ENCODE measurements at places on chromosomes 2 and 18. TPM values are rescaled to one million over a fixed set of nuclear protein-coding genes. Genes with fewer than 3 reads are reported as not detected.

The TWIST2 gene
- 0.11 TPM for total RNA-seq

The CRYGD gene
- total RNA-seq, result not detected

The LCT gene
- not detected for total RNA-seq

The LIMS3 gene
- 0.69 TPM for total RNA-seq

GRCh38 chr2:161063946-161064306 is 96.3 kb upstream of the TANK start:
- DNase-seq, result no peak

DNA sequence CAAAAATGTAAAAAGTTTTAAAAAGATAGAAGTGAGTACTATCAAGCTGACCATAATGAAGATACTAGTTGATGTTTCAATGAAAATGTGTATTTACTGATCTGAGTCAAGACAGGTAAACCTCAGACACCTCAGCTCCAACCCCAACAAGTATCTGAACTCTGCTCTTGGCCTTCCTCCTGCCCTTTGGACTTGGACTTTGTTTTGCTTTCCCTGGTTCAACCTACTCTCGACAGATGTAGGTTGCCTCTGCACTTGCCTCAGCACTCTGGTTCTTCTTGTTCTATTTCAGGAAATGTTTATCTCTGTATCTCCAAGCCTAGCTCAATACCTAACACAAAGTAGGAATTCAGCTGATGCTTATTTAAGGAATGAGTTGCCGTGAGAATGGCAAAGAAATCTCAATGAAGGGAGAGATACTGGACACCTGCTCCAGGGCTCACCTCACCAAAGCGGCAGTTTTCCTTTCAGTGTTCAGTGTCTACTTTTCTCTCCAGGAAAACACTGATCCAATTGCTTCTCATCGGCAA is 248.8 kb upstream of the CTAGE1 start:
- no peak for DNase-seq

DNA sequence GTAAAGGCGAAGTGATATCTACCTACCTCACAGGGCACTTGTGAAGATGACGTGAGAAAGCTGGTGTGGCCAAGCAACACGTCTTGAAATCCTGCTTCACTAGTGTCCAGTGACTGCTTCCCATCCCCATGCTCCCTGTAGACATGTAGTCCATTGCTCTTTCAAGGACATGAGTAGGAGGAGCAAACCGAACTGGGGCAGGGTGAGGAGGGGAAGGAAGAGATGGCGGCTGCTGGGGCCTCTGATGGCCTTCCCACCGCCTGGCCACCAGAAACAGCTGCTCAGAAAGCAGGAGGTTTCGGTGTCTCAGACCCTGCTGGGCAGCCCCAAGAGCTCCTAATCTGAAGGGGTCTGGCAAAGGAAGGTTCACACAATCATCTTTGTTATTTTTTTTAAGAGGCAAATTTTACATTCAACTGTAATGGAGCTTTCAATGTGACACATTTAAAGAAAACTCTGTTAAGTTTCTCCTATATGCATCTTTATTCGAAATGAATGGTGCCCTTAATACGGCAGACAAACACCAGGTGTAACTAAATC is 14.7 kb downstream of the CPLX4 start:
- DNase-seq, result no peak

DNA sequence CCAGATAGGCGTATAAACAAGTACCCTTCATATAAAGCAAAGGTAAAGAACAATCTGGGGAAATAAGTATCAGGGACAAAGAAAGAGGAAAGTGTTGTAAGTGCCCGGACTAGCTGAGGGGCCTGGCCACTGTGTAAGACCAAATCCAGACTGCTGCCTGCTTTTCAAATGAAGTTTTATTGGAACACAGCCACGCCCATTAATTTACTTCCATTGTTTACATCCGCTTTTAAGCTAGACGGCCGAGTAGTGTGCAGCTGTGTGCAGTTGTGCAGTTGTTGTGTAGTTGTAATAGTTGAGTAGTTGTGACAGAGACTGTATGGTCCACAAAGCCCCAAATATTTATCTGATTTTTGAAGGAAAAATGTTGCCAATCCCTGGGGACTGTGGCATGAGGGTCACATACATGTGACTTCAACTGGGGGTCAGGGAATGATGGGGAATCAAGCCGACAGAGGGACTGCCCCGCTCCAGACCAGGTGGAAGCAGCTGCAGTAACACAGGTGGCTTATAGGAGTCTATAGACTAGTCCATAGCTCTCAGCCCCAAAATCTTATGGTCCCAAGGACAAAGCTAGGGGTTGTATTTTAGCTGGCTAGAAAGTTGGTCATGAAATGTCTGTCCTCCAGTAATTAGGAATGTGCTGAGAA is 30.0 kb downstream of the FHL2 start:
- DNase-seq, result no peak

DNA sequence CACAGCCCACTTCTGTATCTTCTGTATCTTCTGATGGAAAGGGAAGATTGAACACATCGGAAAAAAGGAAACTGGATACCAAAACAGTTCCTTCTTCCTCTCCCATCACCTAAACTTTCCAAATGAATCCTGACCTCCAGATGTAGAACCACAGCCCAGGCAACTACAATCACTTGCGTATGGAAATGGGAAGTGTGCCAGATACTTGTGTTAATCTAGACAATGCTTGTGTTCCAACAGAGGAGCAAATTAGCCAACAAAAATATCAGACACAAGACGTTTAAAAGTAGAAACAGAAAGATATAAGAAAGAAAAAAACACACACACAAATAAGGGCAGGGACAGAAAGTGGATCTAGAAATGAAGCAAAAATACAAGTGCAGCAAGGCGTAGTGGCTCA is 31.4 kb upstream of the DUSP2 start:
- DNase-seq, result no peak

DNA sequence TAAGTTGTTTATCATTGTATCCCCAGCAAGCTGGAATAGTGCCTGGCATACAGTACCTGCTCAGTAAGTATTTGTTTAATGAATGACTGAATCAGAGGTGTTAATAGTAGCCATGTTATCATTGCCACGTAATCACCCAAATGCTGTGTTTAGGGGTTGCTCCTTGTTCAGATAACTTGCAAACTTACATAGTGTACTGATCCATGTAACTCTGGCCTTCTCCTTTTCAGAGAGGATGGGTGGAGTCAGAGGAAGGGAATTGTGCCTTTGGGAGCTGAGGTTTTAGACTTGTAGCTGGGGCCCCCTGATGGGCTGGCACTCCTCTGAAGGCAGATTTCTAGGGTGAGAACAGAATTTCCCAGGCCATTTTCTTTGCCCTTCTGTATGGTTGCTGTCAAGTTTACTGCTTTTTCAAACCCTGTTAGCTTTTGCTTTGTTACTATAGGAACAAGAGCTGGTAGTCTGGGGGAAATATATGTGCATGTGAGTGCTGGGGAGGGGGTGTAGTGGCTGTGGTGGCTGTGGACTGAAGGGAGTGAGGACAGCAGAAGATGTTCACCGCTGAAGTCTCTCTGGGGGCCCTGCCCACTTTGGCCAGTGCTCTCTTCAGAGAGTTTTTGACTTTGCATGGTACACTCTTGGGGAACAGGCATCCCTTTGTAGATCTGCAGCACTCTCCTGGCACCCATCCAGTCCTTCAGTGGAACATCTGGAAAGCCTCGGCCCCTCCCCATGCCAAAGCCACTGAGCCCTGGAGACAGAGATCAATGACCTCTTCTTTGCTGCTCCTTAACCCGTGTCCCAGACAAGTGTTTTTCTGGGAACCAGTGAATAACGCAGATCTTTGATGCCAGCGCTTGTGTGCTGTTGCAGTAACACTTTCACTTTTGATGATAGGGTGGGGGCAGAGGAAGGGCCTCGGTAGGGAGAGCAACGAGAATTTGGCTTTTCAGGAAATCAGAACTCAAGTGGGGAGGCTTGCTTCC is 209.0 kb downstream of the PRKCE start:
- DNase-seq, result peak; percentile 16

DNA sequence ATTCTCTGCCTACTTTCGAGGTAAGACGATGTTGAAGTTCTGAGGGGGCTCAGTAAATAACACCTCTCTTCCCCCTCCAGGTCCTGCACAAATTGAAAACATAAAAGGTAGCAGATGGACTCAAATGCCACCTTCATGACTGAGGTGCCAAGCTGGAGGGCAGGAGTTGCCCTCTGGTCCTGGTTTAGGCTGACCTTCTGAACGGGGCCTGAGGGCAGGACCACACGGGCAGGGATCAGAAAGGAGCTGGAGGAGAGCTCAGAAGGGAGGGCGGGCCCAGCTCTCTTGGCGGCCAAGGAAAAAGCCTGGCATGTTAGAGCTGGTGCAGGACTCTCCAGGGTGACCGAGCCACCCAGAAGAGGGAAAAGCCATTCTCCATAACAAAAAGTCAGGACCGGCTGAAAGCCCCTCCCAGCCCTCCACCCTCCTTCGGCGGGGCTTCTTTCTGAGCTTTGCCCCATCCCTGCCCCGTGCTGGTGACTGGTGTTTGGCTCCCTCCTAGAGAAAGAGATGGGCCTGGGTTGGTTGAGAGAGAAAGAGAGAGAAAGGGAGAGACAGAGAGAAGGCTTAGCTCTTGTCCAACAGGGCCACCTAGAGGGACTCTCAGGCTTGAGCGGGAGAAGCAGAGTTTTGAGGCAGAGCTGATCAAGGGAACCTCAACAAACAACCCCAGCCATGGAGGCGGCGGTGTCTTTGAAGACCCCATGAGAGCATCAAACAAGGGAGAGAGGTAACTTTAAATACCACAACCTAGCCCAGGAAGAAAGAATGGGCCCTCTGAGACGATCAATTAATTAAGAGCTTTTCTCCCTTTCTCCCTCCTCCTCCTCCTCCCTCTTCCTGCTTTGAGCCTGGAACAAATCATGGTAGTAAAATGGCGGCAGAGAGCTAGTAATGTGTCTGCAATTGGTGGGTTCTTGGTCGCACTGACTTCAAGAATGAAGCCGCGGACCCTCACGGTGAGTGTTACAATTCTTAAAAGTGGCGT is 50.8 kb downstream of the WIPF1 start:
- peak; percentile 38 for DNase-seq

DNA sequence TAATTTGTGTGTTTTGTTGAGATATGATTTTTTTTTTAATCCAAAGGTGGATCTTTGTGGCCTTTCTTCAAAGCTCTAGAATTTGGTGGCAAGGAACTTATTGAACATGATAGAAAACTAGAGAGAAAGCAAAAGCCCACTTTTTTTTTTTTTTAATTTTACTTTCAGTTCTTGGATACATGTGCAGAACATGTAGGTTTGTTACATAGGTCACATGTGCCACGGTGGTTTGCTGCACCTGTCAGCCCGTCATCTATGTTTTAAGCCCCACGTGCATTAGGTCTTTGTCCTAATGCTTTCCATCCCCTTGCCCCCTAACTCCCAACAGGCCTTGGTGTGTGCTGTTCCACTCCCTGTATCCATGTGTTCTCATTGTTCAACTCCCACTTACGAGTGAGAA is 135.9 kb downstream of the RHBDD1 start:
- DNase-seq, result no peak

DNA sequence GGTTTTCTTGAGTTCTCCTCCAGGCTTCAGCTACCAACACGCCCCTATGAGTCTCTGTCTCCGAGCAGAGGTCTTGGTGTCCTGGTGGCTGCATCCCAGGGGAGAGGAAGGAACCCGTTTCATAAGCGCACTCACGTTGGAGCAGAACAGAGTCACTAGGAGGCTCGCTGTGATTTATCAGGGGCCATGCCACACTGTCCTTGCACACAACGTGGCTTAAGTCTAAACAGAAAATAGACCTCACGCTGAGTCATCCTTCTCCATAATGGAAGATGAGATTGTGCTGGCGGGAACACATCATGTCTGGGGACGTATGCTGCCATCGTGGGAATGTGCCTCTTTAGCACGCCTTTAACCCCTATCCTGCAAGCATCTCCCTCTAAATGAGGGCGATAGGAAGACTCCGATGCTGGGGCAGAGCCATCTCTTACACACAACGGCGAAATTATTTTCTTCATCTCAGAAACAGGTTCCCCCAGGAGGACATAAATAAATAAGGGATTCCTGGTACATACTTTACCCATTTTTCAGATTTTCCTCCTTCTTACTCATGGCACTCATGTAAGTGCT is 211.4 kb downstream of the KLHL29 start:
- DNase-seq, result no peak

DNA sequence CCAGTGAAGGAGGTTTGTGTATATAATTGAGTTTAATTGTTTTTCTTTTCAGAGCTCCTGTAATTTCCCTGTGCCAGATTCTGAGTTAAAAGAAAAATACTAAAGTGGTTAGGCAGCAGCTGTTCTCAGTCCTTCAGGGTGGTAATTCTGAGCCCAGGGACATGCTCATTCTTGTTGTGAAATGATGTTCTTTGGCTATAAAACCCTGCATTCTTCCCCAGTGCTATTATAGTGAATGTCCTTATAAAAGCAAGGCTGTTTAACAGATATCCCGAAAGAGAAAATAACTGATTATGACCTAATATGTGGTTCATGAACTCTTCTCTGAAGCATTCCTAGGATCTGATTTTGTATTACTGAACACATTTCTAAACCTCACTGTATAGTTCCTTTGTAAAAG is 34.0 kb downstream of the ADAM23 start:
- DNase-seq, result no peak

- no peak for DNase-seq
Observed at GRCh38 chr2:157747695-157748370, 119.2 kb upstream of the ACVR1C start.

DNA sequence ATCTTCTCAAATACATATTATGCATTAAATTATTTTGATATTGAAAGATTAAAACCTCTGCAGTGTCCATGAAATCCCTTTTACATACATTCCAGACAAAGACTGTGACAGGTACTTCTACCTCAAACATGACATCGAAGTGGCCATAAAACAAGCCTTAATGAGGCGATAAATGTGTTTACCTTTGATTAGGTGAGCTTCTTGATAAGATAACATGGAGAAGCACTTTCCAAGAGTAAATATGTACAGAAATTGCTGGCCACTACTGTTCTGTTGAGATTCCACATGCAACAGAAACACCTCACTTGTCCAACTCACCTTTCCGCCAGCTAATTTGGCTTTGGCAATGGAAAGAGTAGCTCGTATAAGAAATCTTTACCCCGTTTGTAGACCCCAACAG is 55.2 kb downstream of the ZEB2 start:
- no peak for DNase-seq

DNA sequence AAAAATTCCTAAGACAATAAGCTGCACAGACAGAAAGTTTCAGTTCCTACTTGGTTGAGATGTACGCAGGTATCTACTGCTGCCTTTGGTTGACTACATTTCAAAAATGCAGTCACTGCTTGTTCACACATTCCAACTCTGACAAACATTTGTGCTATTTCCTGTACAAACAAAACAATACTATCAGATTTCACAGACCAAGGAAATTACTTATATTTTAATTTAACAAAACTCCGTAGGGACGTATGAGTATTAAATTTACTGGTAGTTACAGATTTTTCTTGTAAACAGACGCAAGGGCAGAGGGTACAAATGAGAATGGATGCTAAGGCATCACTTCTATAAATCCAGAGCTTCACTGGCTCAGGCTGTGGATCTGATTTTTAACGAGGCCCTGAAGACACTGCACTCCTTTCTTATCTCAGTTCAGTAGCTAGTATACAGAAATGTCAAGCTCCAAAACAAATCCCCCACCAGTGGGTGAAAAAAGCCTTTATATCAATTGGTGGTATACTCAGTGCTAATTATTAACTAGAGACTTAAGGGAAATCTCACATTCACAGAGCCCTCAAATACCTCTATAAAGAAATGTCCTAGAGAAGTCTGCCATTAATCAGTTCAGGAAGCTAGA is 31.7 kb upstream of the TTC32 start:
- peak; percentile 74 for DNase-seq

- no peak for DNase-seq
Observed at GRCh38 chr2:145411493-145411892, 891.6 kb upstream of the ZEB2 start.

GRCh38 chr18:77366720-77367641 is 117.3 kb downstream of the GALR1 start:
- peak; percentile 97 for DNase-seq
